ENCODE measurements at places on chromosomes 3 and 15. TPM values are rescaled to one million over a fixed set of nuclear protein-coding genes. Genes with fewer than 3 reads are reported as not detected.

The GUCA1C gene
- not detected for total RNA-seq

The LIPH gene
- 5.2 TPM for total RNA-seq

The TRIM42 gene
- total RNA-seq = not detected

The OR5K2 gene
- not detected for total RNA-seq

The FEM1B gene
- total RNA-seq = 20.0 TPM

The WDR53 gene
- total RNA-seq = 2.0 TPM

The CEP70 gene
- total RNA-seq = 7.3 TPM

The ATP8B4 gene
- 0.49 TPM for total RNA-seq

The WDR72 gene
- not detected for total RNA-seq

The SLC22A13 gene
- not detected for total RNA-seq

The NEK10 gene
- 2.4 TPM for total RNA-seq

The PPARG gene
- total RNA-seq = 19.1 TPM

The LRRC57 gene
- 11.0 TPM for total RNA-seq

The ACKR2 gene
- total RNA-seq = not detected

The PLSCR5 gene
- total RNA-seq = not detected

The DUOX2 gene
- total RNA-seq = not detected

The GASK1A gene
- total RNA-seq = under 0.01 TPM

The IP6K2 gene
- total RNA-seq = 54.9 TPM

The DNAJA4 gene
- 2.9 TPM for total RNA-seq

The CAMP gene
- total RNA-seq = 4.4 TPM

The IL17RD gene
- 1.3 TPM for total RNA-seq

The FETUB gene
- not detected for total RNA-seq
